Activated naive CD8-positive, alpha-beta T cell treated with anti-CD3 and anti-CD28 coated beads for 36 hours (primary cell): ENCODE measurements at places on chromosomes 11 and 22.

- no peak for DNase-seq
These were observed 20.5 kb downstream of the MRE11 start for GRCh38 chr11:94472916-94473799.

- DNase-seq: no peak
These were observed 26.2 kb upstream of the TP53AIP1 start for GRCh38 chr11:128968916-128969315.

- no peak for DNase-seq
These were observed 725.3 kb upstream of the CCDC179 start for GRCh38 chr11:23585416-23586104.

DNA sequence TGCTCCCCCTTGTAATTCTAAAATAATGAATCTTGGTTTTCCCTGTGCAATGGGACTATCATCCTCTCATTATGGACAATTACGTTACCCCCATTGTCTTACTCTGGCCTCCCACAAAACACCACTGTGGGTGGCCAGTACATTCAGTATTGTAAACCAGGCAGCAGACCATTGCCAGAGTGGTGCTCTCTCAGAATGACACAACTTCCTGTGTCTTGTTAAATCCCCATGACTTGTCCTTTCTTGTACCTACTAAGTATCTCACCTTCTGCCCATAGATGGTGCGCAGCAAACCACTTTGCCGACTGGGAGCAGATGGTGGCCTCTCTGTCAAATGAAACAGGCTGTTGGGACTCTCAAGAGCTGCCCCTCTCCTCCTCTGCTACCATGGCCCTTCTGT, 287.1 kb upstream of the RAG2 start:
- no peak for DNase-seq

DNA sequence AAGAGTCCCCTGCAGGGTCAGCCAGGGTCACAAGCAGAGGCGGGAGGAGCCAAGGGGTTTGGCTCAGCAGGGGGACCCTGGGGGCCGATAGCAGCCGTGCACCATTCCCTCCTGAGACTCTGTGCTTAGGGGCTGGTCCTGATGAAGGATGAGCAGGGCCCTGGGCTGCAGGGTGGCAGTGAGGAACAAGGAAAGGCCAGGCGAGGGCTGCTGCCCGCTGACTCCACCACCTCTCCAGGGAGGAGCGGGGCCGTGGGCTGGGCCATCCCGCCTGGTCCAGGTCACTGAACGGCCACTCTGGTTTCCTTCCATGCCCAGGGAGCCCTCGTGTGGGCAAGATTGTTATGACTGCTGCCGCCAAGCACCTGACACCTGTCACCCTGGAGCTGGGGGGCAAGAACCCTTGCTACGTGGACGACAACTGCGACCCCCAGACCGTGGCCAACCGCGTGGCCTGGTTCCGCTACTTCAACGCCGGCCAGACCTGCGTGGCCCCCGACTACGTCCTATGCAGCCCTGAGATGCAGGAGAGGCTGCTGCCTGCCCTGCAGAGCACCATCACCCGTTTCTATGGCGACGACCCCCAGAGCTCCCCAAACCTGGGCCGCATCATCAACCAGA, 9.2 kb upstream of the NDUFS8 start:
- no peak for DNase-seq

DNA sequence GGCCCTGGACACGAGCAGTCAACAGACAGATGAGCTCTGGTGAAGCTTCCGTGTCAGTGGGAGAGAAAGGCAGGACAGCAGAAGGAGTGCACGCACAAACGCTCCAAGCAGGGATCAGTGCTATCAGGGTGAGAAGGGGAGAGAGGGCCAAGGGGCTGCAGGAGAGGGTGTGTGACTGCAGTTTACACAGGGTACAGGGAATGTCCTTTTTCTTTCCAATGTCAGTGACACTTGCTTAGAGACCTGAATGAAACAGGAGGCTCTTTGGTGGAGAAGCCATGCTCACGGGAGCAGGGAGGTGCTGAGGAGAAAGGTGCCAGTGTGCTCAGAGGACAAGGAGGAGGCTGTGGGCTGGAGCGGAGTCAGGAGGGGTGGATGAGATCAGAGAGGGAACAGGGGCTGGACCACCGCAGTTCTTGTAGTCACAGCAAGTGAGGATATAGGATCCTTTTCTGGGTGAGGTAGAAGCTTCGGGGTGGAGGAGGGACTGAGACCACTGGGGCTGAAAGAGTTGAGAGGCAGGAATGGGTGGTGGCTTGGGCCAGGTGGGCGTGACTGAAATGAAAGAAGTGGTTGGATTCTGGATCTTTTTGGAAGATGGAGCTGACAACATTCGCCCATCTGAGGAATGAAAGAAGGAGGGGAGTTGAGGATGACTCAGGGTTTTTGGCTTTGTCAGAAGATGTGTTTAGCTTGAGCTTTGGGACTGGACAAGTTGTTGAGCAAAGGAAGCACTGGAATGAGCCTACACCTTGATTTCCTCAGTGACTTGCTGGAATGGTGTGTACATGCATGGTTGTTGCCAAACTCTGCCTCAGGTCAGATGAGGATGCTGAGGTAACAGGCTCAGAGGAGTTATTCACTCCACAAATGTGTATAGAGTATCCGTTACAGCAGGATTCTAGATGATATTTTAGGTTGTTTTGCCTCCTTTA, 87.9 kb downstream of the ADAMTS15 start:
- no peak for DNase-seq

- no peak for DNase-seq
These were observed 58.8 kb downstream of the SLN start for GRCh38 chr11:107653076-107653475.

GRCh38 chr22:41347066-41347859, 34.5 kb upstream of the TEF start:
- DNase-seq: no peak

- no peak for DNase-seq
These were observed 2.7 kb downstream of the CD5 start for GRCh38 chr11:61104963-61105362.

DNA sequence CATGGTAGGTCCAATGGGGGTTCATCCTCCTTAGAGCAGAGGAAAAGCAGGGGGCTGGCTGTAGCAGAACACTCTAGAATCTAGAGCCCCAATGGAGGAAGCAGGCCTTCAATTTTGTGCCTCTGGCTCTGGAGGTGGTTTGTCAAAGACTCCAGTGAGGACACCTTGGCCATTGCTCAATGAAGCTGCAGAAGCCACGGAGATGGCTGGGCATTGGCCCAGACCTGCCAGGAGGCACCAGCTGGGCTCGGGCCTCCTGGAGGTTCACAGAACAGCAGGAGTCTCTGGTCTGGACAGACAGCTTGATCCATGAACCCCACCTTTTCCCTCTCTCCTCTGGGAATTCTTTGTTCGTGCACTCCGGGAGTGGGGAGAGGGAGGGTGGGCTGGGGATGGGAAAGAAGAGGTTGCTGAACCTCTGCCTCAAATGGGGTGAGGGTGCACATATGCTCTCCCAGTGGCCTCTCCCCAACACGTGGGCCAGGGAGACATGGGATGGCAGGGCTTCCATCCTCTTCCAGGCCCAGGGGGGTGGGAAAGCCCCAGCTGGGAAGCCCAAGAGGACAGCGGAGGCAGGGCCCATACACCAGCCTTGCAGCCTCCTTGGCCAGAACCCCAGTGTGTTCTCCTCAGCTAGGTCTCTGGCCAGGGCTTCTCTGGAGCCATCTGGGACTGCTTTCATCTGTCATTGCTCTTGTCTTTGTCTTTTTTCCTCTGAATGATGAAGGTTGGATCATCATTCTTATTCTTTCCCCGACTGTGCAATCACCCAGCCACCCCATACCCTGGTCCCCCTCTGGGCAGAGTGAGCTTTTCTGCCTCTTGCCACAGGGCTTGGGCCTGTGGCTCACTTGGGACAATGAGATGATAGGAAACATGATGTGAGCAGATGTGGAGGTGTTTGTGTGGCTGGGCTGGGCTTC, 1019.4 kb downstream of the BRD1 start:
- DNase-seq: no peak

DNA sequence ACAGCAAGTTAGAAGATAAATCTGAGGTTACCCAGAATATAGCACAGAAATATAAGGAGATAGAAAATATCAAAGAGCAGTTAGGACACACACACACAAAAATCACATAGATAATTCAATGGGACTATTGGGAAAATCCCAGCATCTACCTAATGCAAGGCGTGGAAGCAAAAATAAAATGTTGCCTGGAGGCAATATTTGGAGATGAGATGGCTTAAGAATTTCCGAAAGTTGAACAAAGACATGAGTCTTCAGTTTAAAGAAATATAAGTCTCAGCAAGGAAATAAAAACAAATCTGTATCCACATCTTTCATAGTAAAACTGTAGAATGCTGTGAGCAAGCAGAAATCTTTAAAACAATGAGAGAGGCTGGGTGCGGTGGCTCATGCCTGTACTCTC, 29.5 kb upstream of the ACR start:
- DNase-seq: no peak

DNA sequence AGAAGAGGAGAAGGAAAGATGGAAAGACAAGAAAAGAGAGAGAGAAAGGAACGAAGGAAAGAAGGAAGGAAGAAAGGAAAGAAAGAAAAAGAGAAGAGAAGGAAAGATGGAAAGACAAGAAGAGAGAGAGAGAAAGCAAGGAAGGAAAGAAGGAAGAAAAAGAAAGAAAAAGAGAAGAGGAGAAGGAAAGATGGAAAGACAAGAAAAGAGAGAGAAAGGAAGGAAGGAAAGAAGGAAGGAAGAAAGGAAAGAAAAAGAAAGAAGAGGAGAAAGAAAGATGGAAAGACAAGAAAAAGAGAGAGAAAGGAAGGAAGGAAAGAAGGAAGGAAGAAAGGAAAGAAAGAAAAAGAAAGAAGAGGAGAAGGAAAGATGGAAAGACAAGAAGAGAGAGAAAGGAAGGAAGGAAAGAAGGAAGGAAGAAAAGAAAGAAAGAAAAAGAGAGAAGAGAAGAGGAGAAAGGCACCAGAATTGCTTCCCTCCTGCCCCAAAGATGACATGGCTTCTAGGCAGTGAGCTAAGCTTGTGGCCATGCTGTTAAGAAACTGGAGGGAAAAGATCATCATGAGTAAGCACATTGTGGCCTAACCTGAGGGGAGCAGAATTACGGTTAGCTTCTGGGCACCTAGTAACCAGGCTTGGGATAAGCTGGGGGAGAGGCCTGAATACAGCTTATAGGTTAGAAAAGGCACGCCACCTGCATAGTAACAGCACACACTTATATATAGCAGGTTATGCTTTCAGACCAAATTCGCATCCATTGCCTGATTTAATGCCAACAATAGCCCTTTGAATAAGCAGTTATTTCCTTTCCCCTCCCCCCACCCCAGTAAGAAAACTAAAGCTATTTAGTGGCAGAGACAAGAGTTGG, 2.3 kb upstream of the ST3GAL4 start:
- DNase-seq: no peak

GRCh38 chr11:44008698-44009097, 39.1 kb upstream of the ACCSL start:
- DNase-seq: no peak

DNA sequence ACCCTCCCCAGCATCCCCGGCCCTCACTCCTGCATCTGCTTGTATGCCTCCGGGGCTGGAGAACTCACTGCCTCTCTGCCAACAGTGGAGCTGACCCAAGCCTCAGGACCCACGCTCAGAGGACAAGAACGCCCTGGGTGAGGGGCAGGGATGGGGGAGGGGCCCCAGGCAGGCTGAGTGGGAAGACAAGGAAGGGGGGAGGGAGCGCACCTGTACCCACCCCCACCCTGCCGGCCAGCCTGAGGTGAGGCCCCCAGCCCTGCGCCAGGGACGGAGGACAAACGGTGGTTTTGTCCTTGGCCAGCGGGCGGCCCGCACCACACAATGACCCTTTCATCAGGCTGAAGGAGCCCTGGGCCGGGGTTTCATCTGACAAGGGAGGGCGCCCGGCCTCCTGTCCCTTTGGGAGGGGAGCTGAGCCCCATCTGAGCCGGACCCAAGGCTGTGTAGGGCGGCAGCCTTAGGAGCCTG, 10.0 kb downstream of the WNT7B start:
- DNase-seq: no peak

GRCh38 chr11:35274909-35275785, 136.2 kb downstream of the CD44 start:
- DNase-seq: no peak

DNA sequence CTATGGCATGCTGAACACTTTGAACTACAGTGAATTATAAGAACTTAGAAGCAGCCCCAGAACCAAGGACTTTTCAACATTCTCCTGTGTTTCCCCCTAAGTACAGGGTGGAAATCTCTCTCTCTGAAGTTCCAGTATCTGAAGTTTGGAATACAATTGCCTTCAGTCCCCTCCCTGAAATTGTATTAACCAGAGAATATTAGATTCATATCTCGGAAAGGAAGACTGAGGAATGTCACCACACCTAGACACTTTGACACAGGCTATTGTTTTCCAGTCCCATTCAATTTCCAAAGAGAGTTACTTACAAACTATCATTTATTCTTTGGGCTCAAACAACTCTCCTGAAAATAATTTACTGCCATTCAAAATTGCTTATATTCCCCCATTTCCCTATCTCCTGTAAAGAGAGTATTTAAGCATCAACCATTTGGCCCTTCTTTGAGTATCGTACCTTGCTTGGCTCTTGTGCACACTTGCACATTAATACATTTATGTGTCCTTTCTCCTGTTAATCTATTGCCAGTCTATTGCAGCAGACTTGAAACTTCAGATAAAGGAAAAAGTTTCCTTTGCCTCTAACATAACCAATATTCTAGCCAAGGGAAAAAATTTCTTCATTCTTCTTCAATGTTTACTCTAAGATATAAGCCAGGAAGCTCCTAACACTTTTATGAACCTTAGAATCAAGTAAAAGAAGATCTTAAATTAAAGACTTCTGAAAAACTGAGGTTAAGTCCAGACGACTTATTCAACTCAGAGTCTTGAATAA, 402.4 kb upstream of the DDI1 start:
- DNase-seq: no peak

DNA sequence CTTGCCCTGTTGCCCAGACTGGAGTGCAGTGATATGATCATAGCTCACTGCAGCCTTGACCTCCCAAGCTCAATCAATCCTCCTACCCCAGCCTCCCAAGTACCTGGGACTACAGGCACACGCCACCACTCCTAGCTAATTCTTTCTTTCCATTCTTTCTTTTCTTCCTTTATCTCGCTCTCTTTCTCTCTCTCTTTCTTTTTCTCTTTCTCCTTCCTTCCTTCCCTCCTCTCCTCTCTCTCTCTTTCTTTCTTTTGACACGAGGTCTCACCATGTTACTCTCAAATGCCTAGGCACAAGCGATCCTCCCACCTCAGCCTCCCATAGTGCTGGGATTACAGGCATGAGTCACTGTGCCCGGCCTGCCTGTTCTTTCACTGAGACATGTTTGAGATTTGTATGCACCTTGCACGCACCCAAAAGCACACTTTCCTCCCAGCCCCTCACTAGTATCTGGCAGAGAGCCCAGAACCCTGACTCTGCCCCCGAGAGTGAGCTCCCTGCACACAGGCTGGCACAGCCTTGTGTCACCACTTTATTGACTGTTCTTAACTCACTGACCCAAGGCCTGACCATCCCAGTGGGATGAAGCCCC, 56.8 kb downstream of the CD6 start:
- DNase-seq: peak; percentile 81
